Ovary (tissue), 10 donors: ENCODE measurements at places on chromosomes 12 and 14. TPM values are rescaled to one million over a fixed set of nuclear protein-coding genes. Genes with fewer than 3 reads are reported as not detected.

Gene CMKLR1
- 5.6 TPM for total RNA-seq

GRCh38 chr12:127771546-127771945 is 495.4 kb upstream of the TMEM132C start:
- DNase-seq = no peak
- no peaks in the 10 kb centered on the region for H3K27me3 ChIP-seq
- no peak overlapping the region for H3K4me3 ChIP-seq
- no peak overlapping the region for H3K27ac ChIP-seq
- no peaks in the 10 kb centered on the region for H3K36me3 ChIP-seq

DNA sequence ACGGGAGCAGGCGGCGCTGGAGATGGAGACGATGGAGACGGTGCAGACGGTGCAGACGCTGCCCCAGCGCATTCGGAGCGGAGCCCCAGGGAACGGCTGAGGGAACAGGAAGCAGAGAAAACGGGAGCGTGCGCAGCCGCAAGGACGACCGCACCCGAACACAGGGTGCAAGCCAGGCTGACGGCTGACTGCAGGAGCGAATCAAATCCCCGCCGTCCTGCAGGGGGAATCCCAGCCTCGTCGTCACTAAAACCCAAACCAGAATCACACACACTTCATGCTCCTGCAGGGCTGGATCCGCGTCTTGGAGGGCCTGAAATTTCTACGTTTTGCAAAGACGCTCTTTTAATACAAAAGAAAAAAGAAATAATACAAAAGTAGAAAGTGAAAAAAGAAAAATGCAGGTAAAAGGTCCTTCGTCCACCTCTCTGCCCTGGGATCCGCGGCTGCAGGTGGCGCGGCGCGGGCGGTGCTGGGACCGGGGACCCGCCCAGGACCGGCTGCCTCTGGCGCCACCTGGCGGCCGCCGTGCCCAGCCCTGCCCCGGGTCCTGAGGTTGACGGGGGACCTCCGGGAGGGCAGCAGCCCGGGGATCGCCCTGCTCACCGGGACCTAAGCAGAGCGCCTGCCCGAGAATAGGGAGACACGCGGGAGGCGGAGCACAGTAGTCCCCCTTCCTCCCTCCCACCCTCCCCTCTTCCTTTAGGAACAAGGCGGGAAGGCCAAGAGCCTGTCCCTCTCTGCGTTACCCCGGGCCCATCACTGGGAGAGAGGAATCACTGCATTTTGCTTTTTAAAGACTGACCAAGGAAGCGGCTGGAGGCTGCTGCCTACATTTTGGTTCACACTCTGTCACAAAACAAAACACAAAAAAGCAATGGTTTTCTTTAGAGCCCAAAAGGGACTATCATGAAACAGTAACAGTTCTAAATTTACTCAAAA is 20.1 kb downstream of the STX2 start:
- peak overlapping the region; percentile 41 for H3K4me3 ChIP-seq
- H3K27ac ChIP-seq = peak overlapping the region; percentile 76
- peaks cover 3% of the 10 kb centered on the region for H3K4me1 ChIP-seq
- DNase-seq = peak; percentile 84
- H3K36me3 ChIP-seq = no peaks in the 10 kb centered on the region

DNA sequence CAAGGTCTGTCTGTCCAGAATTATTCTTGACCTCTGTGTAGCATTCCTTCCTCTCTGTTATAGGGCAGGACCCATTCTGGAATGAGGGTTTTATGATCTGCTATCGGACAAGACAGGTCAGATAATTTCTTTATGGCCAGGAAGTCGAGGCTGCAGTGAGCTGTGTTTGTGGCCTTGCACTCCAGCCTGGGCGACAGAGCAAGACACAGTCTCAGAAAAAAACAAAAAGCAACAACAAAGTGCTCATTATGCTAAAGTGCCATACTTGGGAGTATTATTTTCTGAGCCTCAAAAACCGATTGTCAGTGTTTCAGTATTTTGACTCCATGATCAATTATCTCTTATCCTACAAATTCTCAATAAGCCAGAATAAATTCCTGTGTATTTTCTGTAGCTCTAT is 4.1 kb downstream of the CIPC start:
- no peak overlapping the region for H3K4me3 ChIP-seq
- H3K27ac ChIP-seq = no peak overlapping the region
- no peaks in the 10 kb centered on the region for H3K36me3 ChIP-seq
- DNase-seq = no peak
- no peaks in the 10 kb centered on the region for H3K27me3 ChIP-seq

Gene DUSP6
- total RNA-seq = 18.3 TPM

DNA sequence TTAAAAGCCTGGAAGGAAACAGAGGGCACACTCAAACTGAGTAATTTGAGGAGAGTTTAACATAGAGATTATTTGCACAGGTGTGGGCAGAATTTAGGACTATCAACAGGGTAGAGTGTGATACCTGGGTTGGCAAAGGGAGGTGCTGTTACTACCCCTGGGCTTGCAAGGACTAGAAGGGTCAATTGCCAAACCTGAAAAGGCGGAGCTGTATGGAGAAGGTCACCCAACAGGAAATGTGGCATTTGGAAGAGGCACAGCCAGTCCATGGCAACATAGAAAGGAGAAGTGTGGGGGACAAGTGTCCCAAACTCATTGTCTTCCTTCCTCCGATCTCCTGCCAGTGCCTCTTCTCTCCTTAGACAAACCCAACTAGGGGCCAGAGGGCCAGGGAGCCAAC is 21.6 kb upstream of the MED13L start:
- no peak for DNase-seq
- H3K27ac ChIP-seq = peak overlapping the region; percentile 16
- no peaks in the 10 kb centered on the region for H3K36me3 ChIP-seq
- no peaks in the 10 kb centered on the region for H3K27me3 ChIP-seq
- peaks cover 12% of the 10 kb centered on the region for H3K4me1 ChIP-seq
- H3K4me3 ChIP-seq = no peak overlapping the region
